Naive thymus-derived CD8-positive, alpha-beta T cell (primary cell): ENCODE measurements at places on chromosomes 5 and 9. TPM values are rescaled to one million over a fixed set of nuclear protein-coding genes. Genes with fewer than 3 reads are reported as not detected.

The PAPPA gene
- not detected for total RNA-seq

The PPIC gene
- total RNA-seq = not detected

The BHMT gene
- total RNA-seq = not detected

The TAF11L5 gene
- total RNA-seq = not detected

The NEUROG1 gene
- total RNA-seq = not detected

The IL9 gene
- total RNA-seq = not detected

The PCDHGA8 gene
- 0.22 TPM for total RNA-seq

The DIPK1B gene
- 1.1 TPM for total RNA-seq

The SHOC1 gene
- total RNA-seq = not detected

The TEX48 gene
- total RNA-seq = not detected

The NR4A3 gene
- total RNA-seq = 0.47 TPM

The GFPT2 gene
- total RNA-seq = 2.9 TPM

The AGXT2 gene
- total RNA-seq = not detected

The ASB6 gene
- 35.7 TPM for total RNA-seq

The LCN10 gene
- 11.1 TPM for total RNA-seq

The RORB gene
- total RNA-seq = not detected

The DNM1 gene
- total RNA-seq = 1.5 TPM

The MYORG gene
- 1.2 TPM for total RNA-seq

The PCDHGA9 gene
- 0.13 TPM for total RNA-seq

The HTR4 gene
- not detected for total RNA-seq

The CPLANE1 gene
- 9.9 TPM for total RNA-seq

The RANBP6 gene
- 36.5 TPM for total RNA-seq

The PLPP7 gene
- 0.82 TPM for total RNA-seq

The TAF1L gene
- total RNA-seq = 0.05 TPM

The AK8 gene
- not detected for total RNA-seq

The PITX1 gene
- total RNA-seq = not detected

The MARCHF6 gene
- total RNA-seq = 197 TPM

The RBM22 gene
- total RNA-seq = 103 TPM

The DMRT3 gene
- not detected for total RNA-seq

The NSG2 gene
- total RNA-seq = not detected
